ELR (cell line): ENCODE measurements at places on chromosomes 6 and 20.
A peak's percentile ranks its signal among the peaks of the same experiment; 100 is the strongest.

GRCh38 chr6:68364271-68364805, 270.7 kb upstream of the ADGRB3 start:
- no peak for DNase-seq

DNA sequence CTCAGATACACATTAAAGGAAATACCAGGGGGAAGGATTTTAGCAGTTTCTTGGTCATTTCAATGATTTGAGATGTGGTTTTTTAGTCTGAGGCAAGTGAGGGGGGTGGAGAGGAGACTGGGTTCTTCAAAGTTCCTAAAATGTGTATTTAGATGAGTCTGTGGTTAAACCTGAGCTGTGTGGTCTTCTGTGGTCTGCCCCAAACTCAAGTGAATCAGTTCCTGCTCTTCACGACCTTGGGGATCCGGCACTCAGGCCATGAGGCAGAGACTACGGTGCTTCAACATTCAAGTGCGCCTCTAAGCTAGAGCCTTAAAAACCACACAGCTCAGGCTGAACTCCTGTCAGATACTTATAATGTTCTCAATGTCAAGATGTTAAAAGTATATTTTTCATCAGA, 406.7 kb downstream of the LMBRD1 start:
- DNase-seq, result no peak

- DNase-seq, result no peak
These were observed 313.8 kb downstream of the SYNE1 start for GRCh38 chr6:152323376-152323775.

- peak; percentile 30 for DNase-seq
These were observed 216.2 kb downstream of the CD83 start for GRCh38 chr6:14333556-14334305.

- peak; percentile 52 for DNase-seq
These were observed 54.4 kb upstream of the ZNF337 start for GRCh38 chr20:25750765-25751696.

GRCh38 chr20:8670893-8671215, 398.0 kb upstream of the PLCB4 start:
- DNase-seq, result no peak

GRCh38 chr6:160190973-160191372, 67.6 kb downstream of the SLC22A2 start:
- no peak for DNase-seq

DNA sequence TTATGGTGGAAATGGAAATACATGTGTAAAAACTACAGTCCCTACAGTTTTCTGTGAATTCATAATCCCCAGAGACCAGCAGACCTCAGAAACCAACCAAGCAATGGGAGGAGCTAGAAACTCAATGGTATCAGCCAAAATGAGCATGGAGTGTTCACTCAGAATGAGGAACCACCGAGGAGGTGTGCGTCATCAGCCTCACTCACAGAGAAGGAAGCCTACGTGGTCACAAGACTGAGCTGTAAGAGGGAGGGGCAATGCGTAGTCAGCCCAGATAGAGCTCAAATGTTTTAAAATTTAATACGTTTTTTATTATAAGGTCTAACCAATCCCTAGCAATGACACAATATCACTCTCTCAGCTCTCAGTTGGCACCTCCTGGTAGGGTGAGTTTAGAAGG, 17.4 kb downstream of the MYLK4 start:
- DNase-seq, result peak; percentile 34

GRCh38 chr20:24840121-24840713, 108.9 kb upstream of the CST7 start:
- DNase-seq, result no peak

DNA sequence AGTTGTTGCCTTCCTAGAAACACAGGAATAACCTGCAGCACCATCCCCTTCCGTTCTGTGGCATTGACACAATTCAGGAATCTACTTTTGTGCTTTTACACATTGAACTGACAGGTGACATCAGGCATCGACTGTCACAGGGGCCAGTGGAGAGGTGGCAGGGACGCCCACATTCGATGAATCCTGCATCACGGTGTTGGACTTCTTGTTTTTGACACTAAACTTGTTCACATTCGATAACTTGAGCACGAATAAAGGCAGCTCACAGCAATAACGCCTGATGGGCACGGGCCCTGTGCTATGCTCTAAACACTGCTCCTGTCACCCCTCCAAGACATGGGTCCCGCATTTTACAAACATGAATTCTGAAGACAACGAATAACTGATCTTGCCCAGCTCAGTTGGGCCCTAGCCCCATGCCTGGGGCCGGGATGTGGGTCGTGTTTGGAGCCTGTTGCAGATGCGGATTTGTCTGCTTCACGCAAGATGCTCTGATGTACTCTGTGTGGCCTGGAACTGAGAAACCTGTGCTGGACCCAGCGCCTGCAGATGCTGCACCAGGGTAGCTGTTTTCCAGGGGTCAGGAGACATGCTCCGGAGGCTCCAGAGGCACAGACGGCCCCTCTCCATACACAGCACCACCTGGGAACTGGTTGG, 75.7 kb downstream of the TTLL2 start:
- no peak for DNase-seq

DNA sequence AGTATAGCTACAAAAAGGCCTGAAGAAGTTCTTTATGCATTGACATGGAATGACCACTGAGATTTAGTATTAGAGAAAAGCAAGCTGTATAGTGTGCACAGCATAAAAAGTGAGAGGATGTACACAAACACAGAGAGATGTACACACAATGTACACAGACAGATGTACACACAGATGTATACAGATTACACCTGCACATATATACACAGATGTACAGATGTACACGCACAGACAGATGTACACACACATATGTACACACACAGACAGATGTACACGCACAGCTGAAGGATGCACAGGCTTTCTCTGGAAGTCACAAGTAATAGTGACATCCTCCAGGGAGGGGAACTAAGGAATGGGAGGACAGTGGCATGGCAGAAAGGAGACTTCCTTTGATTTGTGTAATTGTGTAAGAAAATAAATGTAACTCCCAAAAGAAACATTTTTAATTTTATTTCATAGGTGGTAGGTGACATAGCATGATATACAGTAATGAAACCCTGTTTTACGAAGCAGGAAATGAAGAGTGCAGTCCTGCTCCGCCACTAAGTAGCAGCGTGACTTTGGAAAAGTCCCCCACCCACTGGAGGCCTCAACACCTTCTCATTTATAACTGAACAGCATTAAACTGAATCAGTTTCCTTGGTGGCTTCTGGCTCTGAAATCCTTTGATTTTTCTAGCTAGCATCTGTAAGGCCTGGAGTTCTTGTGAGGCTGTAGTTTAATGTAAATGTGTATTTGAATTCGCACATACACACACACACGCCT, 14.1 kb downstream of the NFATC2 start:
- DNase-seq, result no peak

GRCh38 chr6:10175362-10175761, 239.5 kb downstream of the TFAP2A start:
- peak; percentile 13 for DNase-seq

DNA sequence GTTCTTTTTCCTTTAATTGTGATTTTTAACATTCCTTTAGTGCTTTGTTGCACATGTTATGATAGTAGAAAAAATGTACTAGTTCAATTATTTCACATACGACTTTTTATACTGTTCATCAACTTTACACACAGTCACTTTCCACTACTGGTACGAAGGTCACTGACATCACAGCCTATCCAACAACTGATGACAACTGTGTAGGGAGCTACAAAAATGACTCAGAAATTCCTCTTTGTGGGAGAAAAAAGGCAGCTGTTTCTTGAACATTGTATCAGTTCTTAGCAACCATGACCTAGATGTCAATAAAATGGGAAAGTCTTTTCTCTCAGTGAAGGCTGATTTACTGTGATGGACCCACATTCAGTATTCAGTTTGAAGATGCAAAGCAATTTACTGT, 7.0 kb upstream of the ID4 start:
- DNase-seq, result peak; percentile 11

DNA sequence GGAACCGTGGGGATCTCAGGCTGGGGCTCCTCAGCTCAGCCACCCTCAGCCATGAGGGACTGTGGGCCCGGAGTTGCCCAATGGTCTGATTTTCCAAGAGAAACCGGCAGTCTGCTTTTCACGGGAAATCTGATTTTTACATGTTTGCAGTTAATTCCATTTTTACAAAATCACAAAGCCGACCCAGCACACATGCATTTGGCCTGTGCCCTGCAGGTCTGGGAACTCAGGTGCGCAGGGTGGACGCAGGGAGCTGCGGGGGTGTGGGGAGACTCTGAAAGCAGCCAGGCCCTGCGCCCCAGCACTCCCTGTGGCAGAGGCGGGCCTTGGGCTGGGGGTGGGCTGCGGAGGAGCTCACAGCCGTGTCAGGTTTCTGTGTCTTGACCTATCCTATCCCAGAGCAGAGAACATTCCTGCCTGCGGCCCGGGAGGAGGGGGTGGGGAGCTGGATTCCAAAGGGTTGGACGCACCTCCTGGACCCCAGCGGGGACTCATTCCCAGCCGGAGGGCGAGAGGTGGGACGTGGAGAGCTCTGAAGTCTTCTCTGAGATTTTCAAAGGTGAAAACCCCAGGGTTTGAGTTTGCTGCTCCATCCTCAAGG, 60.6 kb downstream of the ADNP start:
- no peak for DNase-seq

DNA sequence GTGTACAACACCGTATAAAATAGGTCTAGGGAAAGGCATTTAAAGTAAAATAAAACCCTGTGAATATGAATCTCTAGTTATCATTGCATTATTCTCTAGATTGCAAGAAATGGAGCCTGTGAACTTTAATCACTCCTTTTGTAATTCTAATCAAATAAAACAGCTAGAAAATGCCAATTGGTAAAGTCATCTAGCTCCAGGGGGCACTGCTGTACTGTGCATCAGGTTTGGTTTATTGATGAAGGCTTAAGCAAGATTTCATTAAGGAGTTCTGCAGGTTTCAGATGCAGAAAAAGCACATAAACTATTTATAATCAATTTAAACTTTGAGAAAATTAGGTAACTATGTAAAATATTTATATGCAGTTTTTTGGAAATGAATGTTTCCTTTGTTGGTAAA, 645.0 kb downstream of the PHF3 start:
- peak; percentile 1 for DNase-seq

- DNase-seq, result no peak
These were observed 95.3 kb downstream of the EPB41L2 start for GRCh38 chr6:130967502-130968445.

DNA sequence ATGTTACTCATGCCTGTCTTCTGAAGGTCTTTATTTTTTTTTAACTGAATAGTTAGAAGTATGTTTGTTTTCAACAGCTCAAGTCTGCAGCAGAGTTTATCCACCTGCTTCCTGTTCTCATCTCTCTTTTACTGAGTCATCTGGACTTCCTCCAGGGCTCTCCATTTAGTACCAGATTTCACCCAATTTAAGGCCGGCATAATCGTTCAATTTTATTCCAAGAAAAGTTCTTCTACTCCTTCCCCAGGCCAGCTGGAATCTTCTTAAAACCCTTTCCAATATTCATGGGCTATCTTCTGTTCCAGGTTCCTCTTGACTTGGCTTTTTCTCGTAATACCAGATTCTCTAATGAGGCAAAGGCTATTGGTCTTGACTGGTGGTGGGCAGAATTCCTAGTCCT, 79.0 kb upstream of the LAMA2 start:
- DNase-seq, result peak; percentile 23

- DNase-seq, result no peak
These were observed 263.9 kb upstream of the NT5E start for GRCh38 chr6:85185977-85186376.

DNA sequence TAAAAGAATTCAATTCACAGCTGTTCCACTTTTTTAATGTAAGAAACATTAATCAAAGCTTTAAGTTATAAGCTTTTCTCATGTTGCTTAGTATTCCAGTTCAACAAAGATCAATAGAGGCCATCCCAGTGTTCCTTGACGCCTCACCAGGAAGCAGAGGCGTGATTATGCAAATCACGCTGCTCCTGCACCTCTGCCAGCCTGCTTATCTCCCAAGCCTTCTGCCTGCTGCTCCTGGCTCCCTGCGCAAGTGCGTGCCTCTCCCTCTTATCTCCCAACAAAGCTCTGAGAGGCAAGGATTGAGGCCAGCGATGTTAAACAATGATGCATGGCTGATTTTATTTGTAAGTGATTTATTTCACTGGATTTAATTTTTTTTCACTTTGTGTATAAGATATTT, 42.8 kb downstream of the INSM1 start:
- no peak for DNase-seq

GRCh38 chr20:3660262-3661059, 2.7 kb downstream of the GFRA4 start:
- no peak for DNase-seq

GRCh38 chr6:31304683-31305082, 32.8 kb upstream of the HLA-C start:
- DNase-seq, result peak; percentile 4

DNA sequence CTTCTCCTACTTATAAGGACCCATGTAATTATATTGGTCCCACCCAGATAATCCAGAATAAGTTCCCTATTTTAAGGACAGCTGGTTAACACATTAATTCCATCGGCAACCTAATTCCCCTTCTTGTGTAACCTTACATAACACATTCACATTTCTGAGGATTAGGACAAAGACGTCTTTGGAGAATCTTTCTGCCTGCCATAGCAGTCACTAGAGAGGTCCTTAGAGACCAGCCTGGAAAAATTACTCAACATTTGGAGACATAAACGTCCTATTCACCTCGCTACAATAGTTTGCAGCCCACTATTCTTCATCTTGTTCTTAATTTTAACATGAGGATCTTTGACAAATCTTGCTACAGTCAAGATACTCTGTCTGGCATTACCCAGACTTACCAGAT, 100.1 kb downstream of the MAFB start:
- no peak for DNase-seq

DNA sequence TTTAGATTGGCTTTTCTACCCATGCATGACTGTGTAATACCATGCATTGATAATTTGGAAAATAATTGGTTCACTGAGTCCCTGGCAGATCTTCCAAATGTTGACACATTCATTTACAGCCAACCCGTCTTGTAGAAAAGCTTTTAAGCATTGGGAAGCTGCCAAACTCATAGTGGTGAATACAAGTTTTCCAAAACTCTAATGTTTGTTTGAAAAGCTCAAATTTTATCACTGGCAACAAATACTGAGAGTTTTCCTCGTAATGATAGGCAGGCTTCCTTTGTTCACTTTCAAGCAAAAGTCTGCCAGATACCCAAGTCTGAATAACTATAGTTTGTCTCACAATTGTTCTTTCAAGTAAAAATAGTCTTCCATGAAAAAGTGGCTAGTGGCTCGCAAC, 143.0 kb downstream of the FIG4 start:
- DNase-seq, result no peak

GRCh38 chr6:31597006-31597405, 4.2 kb upstream of the NCR3 start:
- peak; percentile 71 for DNase-seq

GRCh38 chr20:63955281-63955826, 862 bp downstream of the UCKL1 start:
- peak; percentile 66 for DNase-seq

DNA sequence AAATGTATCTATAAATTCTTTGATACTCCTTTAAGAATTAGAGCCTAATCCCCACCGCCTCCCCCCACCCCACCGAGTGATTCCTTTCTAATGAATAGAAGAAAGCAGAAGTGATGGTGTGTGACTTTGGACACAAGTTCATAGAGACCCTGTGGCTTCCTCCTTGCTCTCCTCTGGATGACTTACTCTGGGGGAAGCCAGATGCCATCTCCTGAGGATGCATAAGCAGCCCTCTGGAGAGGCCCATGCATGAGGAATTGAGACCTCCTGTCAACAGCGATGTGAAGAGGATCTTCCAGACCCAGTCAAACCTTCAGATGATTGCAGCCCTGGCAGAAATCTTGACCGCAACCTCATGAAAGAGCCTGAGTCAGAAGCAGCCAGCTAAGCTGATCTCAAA, 21.1 kb downstream of the AHCY start:
- DNase-seq, result no peak
